ENCODE measurements at places on chromosomes 12 and 14. TPM values are rescaled to one million over a fixed set of nuclear protein-coding genes. Genes with fewer than 3 reads are reported as not detected.

GRCh38 chr12:131333136-131333535 lies 377.8 kb upstream of the SFSWAP start:
- no peak for DNase-seq
- H3K27ac ChIP-seq = no peak overlapping the region
- H3K4me3 ChIP-seq = no peak overlapping the region
- no peaks in the 10 kb centered on the region for H3K36me3 ChIP-seq

GRCh38 chr12:851343-851742 lies 98.2 kb downstream of the RAD52 start:
- no peaks in the 10 kb centered on the region for H3K36me3 ChIP-seq
- peaks cover 44% of the 10 kb centered on the region for H3K4me1 ChIP-seq
- DNase-seq = no peak
- peak overlapping the region; percentile 44 for H3K27ac ChIP-seq
- no peaks in the 10 kb centered on the region for H3K27me3 ChIP-seq

The INSM2 gene
- not detected for total RNA-seq

DNA sequence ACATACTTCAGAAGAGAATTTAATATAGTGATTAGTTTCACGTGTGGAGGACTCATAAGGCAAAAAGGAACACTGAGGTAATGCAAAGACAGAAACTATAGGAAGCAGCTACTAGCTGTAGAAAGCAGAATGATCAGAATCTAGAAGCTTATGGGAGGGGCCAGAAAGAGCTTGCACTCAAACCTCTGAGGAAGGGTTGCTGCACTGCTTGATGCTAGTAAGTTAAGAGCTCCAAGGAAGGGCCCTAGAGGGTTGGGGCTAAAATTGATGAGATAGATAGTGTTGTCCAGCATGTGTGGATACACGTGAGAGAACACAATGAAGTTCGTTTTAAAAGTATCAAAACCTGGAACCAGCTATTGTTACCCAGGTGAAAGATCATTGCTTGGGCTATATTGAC lies 311.1 kb downstream of the SLC6A15 start:
- DNase-seq = no peak
- no peaks in the 10 kb centered on the region for H3K36me3 ChIP-seq
- no peak overlapping the region for H3K27ac ChIP-seq
- no peak overlapping the region for H3K4me3 ChIP-seq

The ANKRD52 gene
- 30.9 TPM for total RNA-seq

The AQP2 gene
- not detected for total RNA-seq

DNA sequence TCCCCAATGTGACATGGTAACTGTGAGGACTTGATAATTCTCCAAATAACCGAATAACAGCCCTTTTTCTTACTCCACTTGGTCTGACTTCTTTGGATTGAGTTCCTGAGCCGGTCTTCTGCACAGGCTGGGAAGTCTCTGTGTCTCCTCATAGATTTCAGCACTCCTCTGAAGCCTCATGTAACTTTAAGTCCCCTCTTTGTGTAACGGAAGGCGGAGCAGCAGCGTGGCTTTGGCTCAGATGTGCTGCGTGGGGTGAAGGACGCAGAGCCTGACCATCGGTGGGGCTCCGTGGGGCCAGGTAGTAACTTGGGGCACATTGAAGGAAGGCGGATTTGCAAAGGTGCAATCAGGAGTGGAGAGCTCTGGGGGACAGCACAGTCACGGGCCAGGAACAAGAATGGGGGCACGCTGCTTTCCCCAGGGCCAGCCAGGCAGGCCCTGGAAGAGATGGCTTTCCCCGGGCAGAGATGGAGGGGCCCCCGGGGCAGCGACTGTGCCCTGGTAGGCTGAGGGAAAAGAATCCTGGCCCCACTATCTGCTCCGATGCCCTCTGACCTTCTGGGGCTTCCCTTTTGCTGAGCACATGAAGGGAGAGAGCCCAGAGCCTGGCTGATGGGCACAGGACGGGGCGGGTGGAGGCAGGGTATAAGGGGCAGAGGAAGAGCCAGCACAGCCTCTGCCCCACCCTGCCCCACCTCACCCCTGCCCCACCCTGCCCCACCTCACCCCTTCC lies 56.9 kb downstream of the ADGRD1 start:
- H3K4me1 ChIP-seq = peaks cover 9% of the 10 kb centered on the region
- no peaks in the 10 kb centered on the region for H3K27me3 ChIP-seq
- H3K36me3 ChIP-seq = no peaks in the 10 kb centered on the region
- DNase-seq = no peak
- H3K4me3 ChIP-seq = no peak overlapping the region
- H3K27ac ChIP-seq = peak overlapping the region; percentile 10

The CDKL1 gene
- 0.59 TPM for total RNA-seq

DNA sequence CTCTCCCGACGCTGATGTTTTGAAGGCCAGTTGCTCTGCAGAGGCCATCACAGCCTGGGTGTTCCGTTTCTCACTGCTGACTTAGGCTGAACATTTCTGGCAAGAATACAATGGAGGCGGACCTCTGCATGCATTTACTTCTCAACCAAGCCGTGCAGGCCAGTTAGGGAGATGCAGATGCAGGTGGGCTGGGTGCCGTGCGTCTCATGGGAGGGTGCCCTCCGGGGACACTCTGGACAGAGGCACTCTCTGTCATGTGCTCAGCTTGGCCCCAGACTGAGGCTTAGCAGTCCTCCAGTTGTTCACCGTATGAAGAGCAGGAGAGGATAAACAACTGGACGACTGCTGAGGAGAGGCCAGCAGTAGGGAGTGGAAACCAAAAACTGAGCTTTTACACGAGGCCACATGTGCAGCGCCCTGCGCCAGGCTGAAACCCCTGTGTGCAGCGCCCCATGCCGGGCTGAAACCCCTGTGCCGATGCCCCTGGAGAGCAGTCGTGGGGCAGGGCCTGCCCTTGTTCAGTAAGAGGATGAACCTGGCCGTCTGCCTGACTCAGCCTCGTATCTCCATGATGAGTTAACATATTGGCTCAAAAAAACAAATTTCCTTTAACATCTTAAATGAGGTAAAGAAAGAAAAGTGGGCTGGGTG lies 32.3 kb downstream of the DDX51 start:
- no peak for DNase-seq
- no peak overlapping the region for H3K27ac ChIP-seq
- H3K4me1 ChIP-seq = no peaks in the 10 kb centered on the region
- H3K27me3 ChIP-seq = no peaks in the 10 kb centered on the region
- H3K36me3 ChIP-seq = peaks cover 59% of the 10 kb centered on the region

- no peak overlapping the region for H3K4me3 ChIP-seq
- peaks cover 11% of the 10 kb centered on the region for H3K36me3 ChIP-seq
- H3K27ac ChIP-seq = no peak overlapping the region
- no peaks in the 10 kb centered on the region for H3K4me1 ChIP-seq
- H3K27me3 ChIP-seq = no peaks in the 10 kb centered on the region
Observed at GRCh38 chr12:26712892-26713291, 120.1 kb downstream of the ITPR2 start.

The TTC9 gene
- 9.4 TPM for total RNA-seq

GRCh38 chr12:100936661-100937060 lies 142.1 kb downstream of the ANO4 start:
- DNase-seq = no peak
- no peaks in the 10 kb centered on the region for H3K36me3 ChIP-seq
- H3K27ac ChIP-seq = no peak overlapping the region
- H3K4me3 ChIP-seq = no peak overlapping the region
- no peaks in the 10 kb centered on the region for H3K27me3 ChIP-seq

DNA sequence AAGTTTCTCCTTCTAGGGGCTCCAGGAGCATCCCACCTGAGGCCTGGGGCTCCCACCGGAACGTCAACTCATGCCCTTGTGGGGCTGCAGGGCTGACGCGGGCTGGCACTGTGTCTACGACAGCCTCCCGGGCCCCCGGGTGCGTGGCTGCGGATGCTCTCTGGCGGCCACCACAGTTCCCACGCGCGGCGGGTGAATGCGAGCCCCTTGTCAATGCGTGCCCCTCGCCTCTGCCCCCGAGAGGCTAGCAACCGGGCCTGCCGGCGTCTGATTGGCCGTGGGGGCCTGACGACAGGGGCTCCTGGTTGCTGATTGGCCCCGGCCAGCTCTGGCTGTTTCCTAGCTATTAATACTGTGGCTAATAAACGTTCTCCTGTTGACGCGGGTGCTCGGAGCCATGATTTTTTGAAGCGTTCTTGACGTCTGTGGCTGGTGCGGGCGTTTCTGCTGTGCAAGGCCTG lies 1.8 kb upstream of the MEG3 start:
- no peaks in the 10 kb centered on the region for H3K4me1 ChIP-seq
- DNase-seq = no peak
- H3K27ac ChIP-seq = no peak overlapping the region
- H3K36me3 ChIP-seq = no peaks in the 10 kb centered on the region

- no peak for DNase-seq
- no peak overlapping the region for H3K4me3 ChIP-seq
- H3K4me1 ChIP-seq = peaks cover 33% of the 10 kb centered on the region
- peaks cover 44% of the 10 kb centered on the region for H3K36me3 ChIP-seq
Observed at GRCh38 chr12:57813971-57814772, 4.4 kb downstream of the AVIL start.

- no peaks in the 10 kb centered on the region for H3K4me1 ChIP-seq
- no peaks in the 10 kb centered on the region for H3K27me3 ChIP-seq
- no peak overlapping the region for H3K4me3 ChIP-seq
- H3K27ac ChIP-seq = no peak overlapping the region
Observed at GRCh38 chr12:83538361-83538965, 851.8 kb downstream of the TMTC2 start.

DNA sequence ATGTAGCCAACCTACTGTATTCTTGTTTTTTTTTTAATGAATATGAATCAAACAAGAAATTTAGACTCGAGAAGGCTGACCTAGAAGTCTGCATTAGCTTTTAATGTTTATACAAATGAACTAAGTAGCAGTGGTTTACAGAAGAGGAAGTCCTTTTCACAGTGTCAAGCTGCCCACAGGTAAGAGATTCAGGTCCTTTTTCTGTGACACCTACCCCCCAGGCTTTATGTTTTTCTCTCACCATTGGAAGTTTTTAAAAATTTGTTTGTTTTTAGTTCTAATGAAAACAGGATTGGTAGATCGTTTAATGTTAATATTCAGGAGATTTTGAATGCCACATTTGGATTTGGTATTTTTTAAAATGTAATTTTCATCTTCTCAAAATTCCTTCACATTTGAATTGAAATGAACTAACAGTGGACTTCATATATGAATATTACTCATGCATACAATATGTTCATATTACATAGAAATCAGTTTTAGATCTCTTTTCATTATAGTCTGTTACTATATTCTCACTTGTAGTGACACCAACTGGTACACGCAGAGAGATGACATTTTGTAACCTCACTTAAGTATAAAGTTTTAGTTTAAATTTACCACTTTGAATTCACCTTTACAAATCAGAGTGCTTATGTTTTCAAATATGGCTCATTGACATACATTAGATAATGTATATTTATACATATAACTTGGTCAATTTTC lies 29.7 kb downstream of the ATF7IP start:
- H3K36me3 ChIP-seq = no peaks in the 10 kb centered on the region
- DNase-seq = no peak
- no peaks in the 10 kb centered on the region for H3K27me3 ChIP-seq

DNA sequence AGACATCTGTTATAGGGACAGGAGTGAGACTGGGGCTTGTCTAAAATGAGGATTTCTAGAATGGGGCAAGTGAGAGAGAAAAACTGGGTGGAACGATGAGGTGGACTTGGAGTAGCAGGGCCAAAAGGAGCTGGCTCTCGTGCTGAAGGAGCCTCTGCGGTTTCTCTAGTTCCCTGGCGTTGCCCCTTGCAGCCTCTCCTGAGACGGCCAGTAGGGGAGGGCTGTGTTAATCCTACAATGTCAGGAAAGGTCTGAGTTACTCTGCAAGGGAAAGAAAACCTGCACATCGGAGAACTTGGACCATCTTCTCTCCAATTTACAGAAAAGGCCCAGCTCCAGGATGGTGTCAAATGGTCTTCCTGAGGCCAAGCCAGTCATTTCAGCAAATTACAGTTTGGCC lies 963.8 kb upstream of the FLRT2 start:
- H3K36me3 ChIP-seq = no peaks in the 10 kb centered on the region
- H3K4me1 ChIP-seq = no peaks in the 10 kb centered on the region
- no peak for DNase-seq
- H3K27me3 ChIP-seq = no peaks in the 10 kb centered on the region
- no peak overlapping the region for H3K27ac ChIP-seq

DNA sequence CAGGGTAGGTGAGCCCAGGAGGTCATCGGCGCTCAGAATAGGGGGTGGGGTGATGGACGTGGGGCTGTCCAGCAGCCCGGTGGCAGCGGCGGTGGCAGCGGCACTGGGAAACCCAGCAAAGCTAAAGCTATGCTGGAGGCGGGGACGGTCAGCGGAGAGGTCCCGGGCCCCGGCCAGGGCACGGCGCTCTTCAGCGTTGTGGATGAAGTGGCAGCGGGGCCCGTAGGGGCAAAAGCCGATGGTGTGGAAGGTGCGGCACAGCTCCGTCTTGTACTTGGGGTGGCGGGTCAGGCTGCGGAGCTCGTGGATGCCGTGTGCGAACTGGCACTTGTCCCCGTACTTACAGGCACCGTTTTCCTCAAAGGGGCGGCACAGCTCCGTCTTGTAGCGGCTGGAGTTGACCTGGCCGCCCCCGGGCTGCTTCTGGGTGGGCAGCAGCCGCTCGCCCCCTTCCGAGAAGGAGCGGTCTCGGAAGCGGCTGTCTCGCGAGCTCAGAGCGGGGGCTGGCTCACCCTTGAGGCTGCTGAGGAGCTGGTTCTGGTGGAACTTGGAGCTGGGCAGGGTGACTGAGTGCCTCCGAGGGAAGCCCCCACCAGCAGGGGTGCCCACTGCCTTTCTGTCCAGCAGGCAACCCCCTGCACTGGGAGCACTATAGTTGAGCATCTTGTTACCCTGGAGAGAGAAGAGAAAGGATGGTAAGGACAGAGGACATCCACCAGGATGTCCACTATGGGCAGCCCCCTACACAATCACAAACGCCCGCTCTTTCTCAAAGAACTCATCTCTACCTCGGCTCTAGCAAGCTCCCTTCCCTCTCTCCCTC lies 2.8 kb downstream of the ZFP36L1 start:
- H3K4me1 ChIP-seq = peaks cover 25% of the 10 kb centered on the region
- peak overlapping the region; percentile 90 for H3K4me3 ChIP-seq
- H3K27ac ChIP-seq = peak overlapping the region; percentile 97
- H3K27me3 ChIP-seq = no peaks in the 10 kb centered on the region
- peaks cover 3% of the 10 kb centered on the region for H3K36me3 ChIP-seq
- DNase-seq = no peak

GRCh38 chr14:29554335-29554734 lies 373.3 kb downstream of the PRKD1 start:
- no peaks in the 10 kb centered on the region for H3K36me3 ChIP-seq
- H3K27ac ChIP-seq = no peak overlapping the region
- H3K27me3 ChIP-seq = no peaks in the 10 kb centered on the region
- no peak overlapping the region for H3K4me3 ChIP-seq
- no peak for DNase-seq
- H3K4me1 ChIP-seq = no peaks in the 10 kb centered on the region

GRCh38 chr14:95533391-95533821 lies 1.4 kb upstream of the GLRX5 start:
- H3K4me3 ChIP-seq = peak overlapping the region; percentile 99
- no peak for DNase-seq
- peaks cover 84% of the 10 kb centered on the region for H3K4me1 ChIP-seq
- peak overlapping the region; percentile 94 for H3K27ac ChIP-seq
- H3K36me3 ChIP-seq = no peaks in the 10 kb centered on the region
- no peaks in the 10 kb centered on the region for H3K27me3 ChIP-seq

The SOAT2 gene
- not detected for total RNA-seq

The SBNO1 gene
- total RNA-seq = 26.6 TPM

The PLA2G1B gene
- total RNA-seq = not detected

Data from gastrocnemius medialis (tissue), 4 donors.